ENCODE measurements at places on chromosomes 4 and X.

- no peak for DNase-seq
These were observed 1.3 kb downstream of the TCEAL8 start for GRCh38 chrX:103253608-103254007.

DNA sequence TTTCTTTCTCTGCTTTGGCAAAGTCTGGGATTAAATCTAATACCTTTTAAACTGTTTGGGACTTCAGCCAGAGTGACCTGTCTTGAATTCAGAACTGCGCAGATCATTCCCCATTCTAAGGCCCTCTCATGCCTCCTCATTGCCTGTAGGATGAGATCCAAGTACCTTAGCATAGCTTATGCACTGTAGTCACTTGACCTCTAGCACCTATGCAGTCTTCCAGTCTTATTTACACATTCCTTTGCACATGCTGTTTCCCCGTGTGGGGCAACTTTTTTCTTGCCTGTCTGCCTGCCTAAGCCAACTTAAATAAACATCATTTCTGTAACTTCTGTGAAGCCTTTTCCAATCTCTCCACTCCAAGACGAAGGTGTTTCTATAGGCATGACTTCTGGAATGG lies 68.4 kb downstream of the AR start:
- no peak for DNase-seq

- no peak for DNase-seq
These were observed 148.3 kb downstream of the BANK1 start for GRCh38 chr4:101938836-101939235.

DNA sequence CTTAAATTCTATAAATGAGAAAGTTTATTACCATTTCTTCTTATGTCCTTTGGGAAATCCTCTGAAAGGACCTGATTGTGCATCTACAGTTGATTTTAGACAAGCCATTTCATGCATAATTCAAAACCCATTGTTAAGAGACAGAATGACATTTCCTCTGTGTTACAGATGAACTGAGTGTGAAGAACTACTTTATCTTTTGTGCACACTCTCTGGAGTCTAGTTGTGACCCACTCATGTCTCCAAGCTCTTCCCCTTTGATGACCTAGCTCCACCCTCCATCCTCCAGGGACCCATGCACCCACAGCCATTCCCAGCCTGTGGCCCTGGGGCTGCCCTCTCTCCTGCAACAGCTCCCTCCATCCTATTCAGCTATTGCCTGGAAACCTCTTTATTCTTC lies 57.5 kb upstream of the BMPR1B start:
- no peak for DNase-seq

- no peak for DNase-seq
These were observed 19.9 kb upstream of the IRAK1 start for GRCh38 chrX:154039577-154039976.

DNA sequence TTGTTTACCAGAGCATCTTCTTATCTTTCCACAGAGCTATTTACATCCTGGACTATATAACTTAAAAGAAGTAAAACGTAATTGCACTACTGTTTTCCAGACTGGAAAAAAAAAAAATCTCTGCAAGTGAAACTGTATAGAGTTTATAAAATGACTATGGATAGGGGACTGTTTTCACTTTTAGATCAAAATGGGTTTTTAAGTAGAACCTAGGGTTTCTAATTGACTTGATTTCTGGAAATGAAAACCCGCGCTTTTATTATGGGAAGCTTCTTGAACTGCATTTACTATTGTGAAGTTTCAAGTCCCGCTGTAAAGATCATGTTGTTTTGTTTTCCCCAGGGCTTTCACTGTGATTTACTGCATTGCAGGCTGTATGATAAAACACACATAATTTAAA lies 162.7 kb downstream of the STIM2 start:
- DNase-seq: no peak

DNA sequence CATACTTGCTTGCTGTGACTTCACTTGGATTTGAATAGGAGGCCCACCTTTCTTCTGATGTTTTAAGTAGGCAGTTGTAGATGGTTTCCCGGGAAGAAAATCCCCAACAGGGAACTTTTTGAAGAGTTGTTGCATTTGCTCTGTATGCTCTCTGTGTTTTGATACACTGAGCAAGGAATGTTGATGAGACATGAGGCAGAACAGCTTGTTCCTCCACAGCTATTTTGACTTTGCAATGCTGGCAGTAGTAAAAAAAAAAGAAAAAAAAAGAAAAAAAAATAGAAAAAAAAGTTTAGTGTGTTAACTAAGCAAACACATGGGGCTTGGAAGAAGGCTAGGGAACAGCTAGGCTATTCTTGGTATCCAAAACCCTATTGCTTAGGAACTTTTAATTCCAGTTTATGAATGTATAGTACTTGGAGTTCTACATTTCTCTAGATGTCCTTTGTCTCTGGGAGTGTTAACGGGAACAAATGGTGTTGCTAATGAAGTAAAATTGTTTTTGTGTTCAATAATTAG lies 23.4 kb upstream of the PAQR3 start:
- no peak for DNase-seq

DNA sequence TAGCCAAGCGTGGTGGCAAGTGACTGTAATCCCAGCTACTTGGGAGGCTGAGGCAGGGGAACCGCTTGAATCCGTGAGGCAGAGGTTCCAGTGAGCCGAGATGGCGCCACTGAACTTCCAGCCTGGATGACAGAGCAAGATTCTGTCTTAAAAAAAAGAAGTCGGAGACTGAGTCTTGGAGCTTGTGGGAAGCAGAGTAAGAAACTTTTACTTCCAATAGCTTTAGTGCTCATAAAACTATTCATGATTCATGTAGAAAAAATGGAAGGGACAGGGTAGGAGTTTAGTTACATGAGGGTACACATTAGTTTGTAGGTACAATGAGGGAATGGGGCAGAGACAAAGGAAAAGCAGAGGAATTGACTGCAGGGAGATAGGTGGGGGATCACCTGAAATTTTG lies 19.3 kb downstream of the RAP2C start:
- DNase-seq: no peak

Measured in DMS 273 treated with DMSO at 0.1 percent for 48 hours (cell line).